Small intestine (tissue), 16 donors: ENCODE measurements at places on chromosomes 7 and 10.

DNA sequence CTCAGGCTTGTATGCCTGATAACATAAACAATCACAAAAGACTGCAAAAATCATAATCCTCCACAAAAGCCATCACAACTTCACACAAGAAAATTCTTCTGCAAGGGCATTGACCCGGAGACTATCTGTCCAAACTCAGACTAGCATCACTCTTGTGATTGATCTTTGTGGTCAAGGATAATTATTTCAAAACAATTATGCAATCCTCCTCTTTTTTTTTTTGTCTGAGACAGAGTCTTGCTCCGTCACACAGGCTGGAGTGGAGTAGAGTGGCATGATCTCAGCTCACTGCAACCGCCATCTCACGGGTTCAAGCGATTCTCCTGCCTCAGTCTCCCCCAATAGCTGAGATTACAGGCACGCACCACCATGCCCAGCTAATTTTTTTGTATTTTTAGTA lies 22.2 kb downstream of the CDNF start:
- H3K4me1 ChIP-seq: no peaks in the 10 kb centered on the region
- H3K27me3 ChIP-seq: no peaks in the 10 kb centered on the region
- no peak overlapping the region for H3K4me3 ChIP-seq

DNA sequence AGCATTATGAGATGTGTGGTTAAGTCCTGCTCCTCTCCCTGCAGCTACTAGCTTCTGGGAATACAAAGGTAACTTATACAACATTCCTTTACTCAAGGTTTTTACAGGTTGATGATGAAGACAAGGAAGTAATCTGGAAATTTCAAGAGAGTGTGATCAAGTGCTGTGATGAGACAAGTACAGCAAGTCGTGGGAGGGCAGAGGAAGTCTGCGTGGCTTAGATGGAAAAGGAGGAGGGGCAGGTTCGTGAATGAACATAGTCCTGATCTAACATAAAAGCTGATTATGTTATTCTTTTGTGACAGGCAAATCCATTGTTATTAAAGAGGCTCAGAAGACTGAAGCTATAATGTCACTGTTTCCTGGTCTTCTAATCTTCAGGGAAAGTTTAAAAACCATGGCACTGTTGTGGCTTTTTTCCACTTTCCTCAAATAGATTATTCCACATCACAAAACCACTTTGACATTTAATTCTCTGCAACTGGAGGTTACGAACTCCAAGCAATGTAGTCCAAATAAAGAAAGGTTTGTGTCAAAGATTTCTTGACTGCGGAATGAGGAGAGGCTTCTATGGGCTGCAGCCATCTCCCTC lies 84.1 kb downstream of the CPXM2 start:
- peak; percentile 35 for DNase-seq
- H3K4me3 ChIP-seq: no peak overlapping the region
- no peak overlapping the region for H3K27ac ChIP-seq
- H3K36me3 ChIP-seq: no peaks in the 10 kb centered on the region
- H3K27me3 ChIP-seq: no peaks in the 10 kb centered on the region
- no peaks in the 10 kb centered on the region for H3K4me1 ChIP-seq

- H3K27me3 ChIP-seq: no peaks in the 10 kb centered on the region
- DNase-seq: no peak
- no peak overlapping the region for H3K27ac ChIP-seq
Observed at GRCh38 chr10:33270971-33271370, 63.5 kb downstream of the NRP1 start.

- H3K4me1 ChIP-seq: no peaks in the 10 kb centered on the region
- no peak for DNase-seq
- H3K27me3 ChIP-seq: no peaks in the 10 kb centered on the region
- no peak overlapping the region for H3K27ac ChIP-seq
- no peak overlapping the region for H3K4me3 ChIP-seq
Observed at GRCh38 chr7:78594156-78594555, 795.6 kb downstream of the PHTF2 start.

- DNase-seq: no peak
- H3K36me3 ChIP-seq: no peaks in the 10 kb centered on the region
- peaks cover 28% of the 10 kb centered on the region for H3K27me3 ChIP-seq
- peaks cover 2% of the 10 kb centered on the region for H3K4me1 ChIP-seq
Observed at GRCh38 chr7:117325836-117326235, 3.0 kb upstream of the WNT2 start.

- H3K36me3 ChIP-seq: no peaks in the 10 kb centered on the region
- no peaks in the 10 kb centered on the region for H3K4me1 ChIP-seq
- H3K4me3 ChIP-seq: no peak overlapping the region
- DNase-seq: no peak
- no peak overlapping the region for H3K27ac ChIP-seq
Observed at GRCh38 chr7:49848211-49848841, 74.9 kb downstream of the VWC2 start.

- peak; percentile 36 for DNase-seq
- no peak overlapping the region for H3K4me3 ChIP-seq
- no peaks in the 10 kb centered on the region for H3K4me1 ChIP-seq
- no peak overlapping the region for H3K27ac ChIP-seq
Observed at GRCh38 chr10:24826009-24826408, 102.3 kb upstream of the ARHGAP21 start.

DNA sequence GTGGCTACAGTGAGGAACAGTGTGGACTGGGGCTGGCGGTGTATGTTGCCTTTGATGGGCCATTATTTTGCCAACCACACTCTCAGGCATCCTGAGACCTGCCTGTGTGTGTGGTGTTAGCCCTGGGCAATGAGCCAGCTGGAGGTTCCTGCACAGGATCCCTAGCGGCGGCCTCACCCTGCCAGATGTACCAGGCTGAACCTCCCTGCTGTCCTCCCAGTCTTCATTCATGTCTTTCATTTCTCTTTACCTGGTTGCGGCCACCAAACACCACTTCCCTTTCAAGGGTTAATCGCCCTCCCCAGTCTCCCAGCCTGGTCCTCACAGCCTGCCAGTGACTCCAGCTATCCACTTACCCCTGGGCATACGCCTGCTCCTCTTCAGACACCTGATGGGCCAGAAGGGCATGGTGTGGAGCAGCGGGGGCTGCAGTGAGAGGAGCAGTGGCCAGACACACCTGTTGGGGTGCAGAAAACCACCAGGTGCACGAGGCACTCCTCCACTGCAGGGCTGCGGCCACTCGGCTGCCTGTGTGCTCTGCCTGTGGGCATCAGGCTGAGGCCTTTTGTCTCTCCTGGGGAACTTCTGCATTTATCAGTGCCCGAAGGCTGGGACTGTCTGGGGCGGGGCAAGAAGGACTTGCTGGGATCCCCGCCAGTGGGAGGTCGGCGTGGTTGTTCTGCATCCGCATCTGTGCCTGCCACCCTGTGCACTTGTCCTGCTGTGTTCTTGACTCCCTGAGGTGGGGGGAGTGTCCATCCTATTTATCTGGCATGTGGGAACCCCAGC lies 111.6 kb downstream of the ARHGAP22 start:
- H3K4me1 ChIP-seq: no peaks in the 10 kb centered on the region
- H3K36me3 ChIP-seq: no peaks in the 10 kb centered on the region
- no peak for DNase-seq
- no peak overlapping the region for H3K4me3 ChIP-seq

DNA sequence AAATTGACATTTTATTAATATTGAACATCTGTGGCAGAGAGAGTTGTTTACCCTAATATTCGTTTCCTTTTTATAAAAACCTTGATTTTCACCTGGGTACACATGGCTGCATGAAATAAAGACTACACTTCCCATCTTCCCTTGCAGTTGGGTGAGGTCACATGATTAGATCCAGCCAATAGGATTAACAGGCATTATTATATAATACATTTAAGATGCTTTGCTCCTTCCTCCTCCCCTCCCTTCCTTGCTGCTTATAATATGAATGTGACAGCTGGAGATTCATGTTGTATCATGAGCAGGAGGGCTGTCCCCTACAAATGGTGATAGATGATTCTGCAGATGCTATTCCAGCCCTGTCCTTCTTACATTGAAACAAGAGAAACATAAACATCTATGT lies 146.6 kb downstream of the SH2D4B start:
- peak; percentile 45 for DNase-seq
- H3K27me3 ChIP-seq: no peaks in the 10 kb centered on the region
- H3K27ac ChIP-seq: no peak overlapping the region
- H3K4me1 ChIP-seq: no peaks in the 10 kb centered on the region
- H3K36me3 ChIP-seq: no peaks in the 10 kb centered on the region

DNA sequence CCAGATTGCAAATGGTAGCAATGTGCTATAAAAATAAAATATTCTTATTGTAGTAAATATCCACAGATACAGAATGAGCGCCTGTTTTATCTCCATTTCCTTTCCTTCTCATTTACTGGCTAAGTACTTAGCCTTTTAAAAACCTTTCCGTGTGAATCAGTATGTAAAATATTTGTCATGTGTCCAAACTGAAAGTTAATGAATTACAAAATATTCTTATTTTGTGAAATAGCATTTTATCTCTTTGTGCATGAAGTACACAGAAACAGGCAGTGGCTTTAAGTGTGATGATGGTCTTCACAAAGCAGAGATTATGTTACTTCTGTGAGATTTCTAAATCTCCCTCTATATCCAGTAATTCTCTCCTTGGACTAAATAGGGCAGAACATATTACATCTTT lies 56.7 kb upstream of the KIAA1217 start:
- H3K27me3 ChIP-seq: no peaks in the 10 kb centered on the region
- H3K27ac ChIP-seq: no peak overlapping the region
- H3K4me3 ChIP-seq: no peak overlapping the region
- no peaks in the 10 kb centered on the region for H3K4me1 ChIP-seq
- DNase-seq: no peak

DNA sequence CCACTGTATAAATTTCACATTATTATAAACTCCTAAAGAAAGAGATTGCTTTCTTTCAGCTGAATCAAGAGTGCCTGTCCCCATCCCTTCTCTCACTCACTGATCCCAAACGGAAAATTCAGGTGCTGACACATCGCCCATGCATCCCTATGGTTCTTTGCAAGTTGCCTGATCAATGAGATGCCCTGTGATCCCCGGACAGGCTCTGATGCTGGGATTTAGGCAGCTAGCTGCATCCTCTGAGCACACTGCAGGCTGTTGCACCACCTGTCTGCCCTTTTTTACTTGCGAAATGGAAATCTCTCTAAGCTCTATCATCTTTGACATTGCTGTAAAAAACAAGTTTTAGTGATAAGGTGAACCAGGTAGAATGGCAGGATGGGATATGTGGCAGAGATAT lies 456.5 kb downstream of the GATA3 start:
- no peak for DNase-seq
- H3K36me3 ChIP-seq: no peaks in the 10 kb centered on the region
- H3K4me3 ChIP-seq: no peak overlapping the region
- no peaks in the 10 kb centered on the region for H3K27me3 ChIP-seq

- no peaks in the 10 kb centered on the region for H3K27me3 ChIP-seq
- H3K36me3 ChIP-seq: no peaks in the 10 kb centered on the region
- no peaks in the 10 kb centered on the region for H3K4me1 ChIP-seq
- no peak overlapping the region for H3K4me3 ChIP-seq
Observed at GRCh38 chr10:126599949-126600682, 70.4 kb downstream of the C10orf90 start.

- peaks cover 73% of the 10 kb centered on the region for H3K27me3 ChIP-seq
- H3K4me3 ChIP-seq: no peak overlapping the region
- no peak overlapping the region for H3K27ac ChIP-seq
- H3K4me1 ChIP-seq: peaks cover 3% of the 10 kb centered on the region
- no peaks in the 10 kb centered on the region for H3K36me3 ChIP-seq
- no peak for DNase-seq
Observed at GRCh38 chr10:124450783-124451057, 885 bp upstream of the NKX1-2 start.

GRCh38 chr10:97849687-97850402 lies at the start of gene GOLGA7B:
TSS of gene GOLGA7B (plus strand) at chr10:97849843. CDS start at chr10:97850304, 461 bp downstream.
- DNase-seq: peak; percentile 80
- no peak within 1 kb of the TSS for H3K27ac ChIP-seq
- H3K4me3 ChIP-seq: peak within 1 kb of the TSS; percentile 53
- peaks cover 2% of the 10 kb centered on the region for H3K27me3 ChIP-seq
- H3K4me1 ChIP-seq: peaks cover 2% of the 10 kb centered on the region

DNA sequence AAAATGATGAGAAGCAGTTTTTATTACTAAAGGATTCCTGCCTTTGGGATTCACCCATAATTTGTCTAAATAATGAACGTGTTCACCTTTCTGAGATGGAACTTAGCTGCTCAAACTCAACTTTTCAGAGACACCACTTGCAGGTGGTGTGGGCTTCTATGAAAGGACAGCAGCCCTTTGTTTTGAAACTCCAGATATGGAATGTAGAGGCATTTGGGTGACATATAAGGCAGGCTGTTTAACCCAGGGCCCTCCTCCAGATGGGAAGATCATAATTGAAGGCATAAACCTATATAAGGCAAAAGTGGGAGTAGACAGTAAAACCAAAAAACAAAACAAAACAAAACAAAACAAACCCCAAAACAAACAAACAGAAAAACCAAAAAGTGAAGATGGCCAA lies 11.9 kb upstream of the HUS1 start:
- no peaks in the 10 kb centered on the region for H3K27me3 ChIP-seq
- no peak for DNase-seq
- no peaks in the 10 kb centered on the region for H3K36me3 ChIP-seq

DNA sequence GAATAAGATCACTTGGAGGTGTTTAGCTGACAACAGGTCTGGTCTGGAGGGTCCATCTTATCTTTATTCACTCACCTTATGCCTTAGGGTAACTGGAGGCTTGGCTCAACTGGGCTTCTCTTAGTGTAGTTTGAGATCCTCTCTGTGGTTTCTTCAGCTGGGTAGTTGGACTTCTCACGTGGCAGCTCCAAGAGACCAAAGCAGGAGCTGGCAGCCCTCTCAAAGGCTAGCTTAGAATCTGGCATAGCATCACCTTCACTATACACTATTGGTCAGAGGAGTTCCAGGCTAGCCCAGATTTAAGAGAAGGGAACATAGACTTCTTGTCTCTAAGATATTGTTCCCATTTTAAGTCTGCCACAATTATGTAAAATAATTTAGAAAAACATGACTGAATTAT lies 16.4 kb downstream of the ADK start:
- no peaks in the 10 kb centered on the region for H3K36me3 ChIP-seq
- no peak overlapping the region for H3K27ac ChIP-seq
- no peaks in the 10 kb centered on the region for H3K27me3 ChIP-seq
- no peak for DNase-seq
- no peak overlapping the region for H3K4me3 ChIP-seq

GRCh38 chr10:133608855-133609254 lies 17.7 kb downstream of the FRG2B start:
- H3K27ac ChIP-seq: no peak overlapping the region
- H3K27me3 ChIP-seq: peaks cover 4% of the 10 kb centered on the region
- peak; percentile 27 for DNase-seq

DNA sequence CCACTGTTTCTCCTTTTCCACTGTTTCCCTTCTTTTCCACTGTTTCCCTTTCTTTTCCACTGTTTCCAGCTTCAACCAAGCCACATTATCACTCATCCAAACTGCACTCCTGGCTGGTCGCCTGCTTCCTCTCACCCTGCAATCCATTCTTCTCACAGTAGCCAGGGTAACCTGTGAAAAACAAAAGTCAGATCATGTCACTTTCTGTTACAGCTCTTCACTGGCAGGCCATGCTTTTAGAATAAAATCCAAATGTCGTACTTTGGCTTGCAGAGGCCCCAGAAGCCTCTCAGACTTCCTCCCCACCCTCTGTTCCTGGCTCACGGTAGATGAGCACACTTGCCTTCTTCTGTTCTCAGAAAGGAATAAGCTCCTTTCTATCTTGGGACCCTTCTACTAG lies 33.9 kb downstream of the STARD3NL start:
- H3K4me1 ChIP-seq: peaks cover 12% of the 10 kb centered on the region
- H3K27ac ChIP-seq: no peak overlapping the region
- DNase-seq: no peak

- DNase-seq: peak; percentile 26
- no peak overlapping the region for H3K4me3 ChIP-seq
- H3K27me3 ChIP-seq: no peaks in the 10 kb centered on the region
- H3K4me1 ChIP-seq: no peaks in the 10 kb centered on the region
- H3K36me3 ChIP-seq: no peaks in the 10 kb centered on the region
Observed at GRCh38 chr7:142669074-142669654, 80.1 kb upstream of the PRSS1 start.
